ENCODE measurements at places on chromosomes 1 and 21. TPM values are rescaled to one million over a fixed set of nuclear protein-coding genes. Genes with fewer than 3 reads are reported as not detected.

- H3K4me1 ChIP-seq = no peaks in the 10 kb centered on the region
- no peak for DNase-seq
- H3K27me3 ChIP-seq = peaks cover 63% of the 10 kb centered on the region
- H3K4me3 ChIP-seq = no peak overlapping the region
Measured at GRCh38 chr1:112744009-112744578, 29.0 kb upstream of the PPM1J start.

GRCh38 chr1:198176179-198176578 lies 19.4 kb downstream of the NEK7 start:
- H3K4me1 ChIP-seq = peaks cover 37% of the 10 kb centered on the region
- H3K4me3 ChIP-seq = no peak overlapping the region
- H3K27me3 ChIP-seq = no peaks in the 10 kb centered on the region
- H3K36me3 ChIP-seq = no peaks in the 10 kb centered on the region
- H3K27ac ChIP-seq = peak overlapping the region; percentile 18

DNA sequence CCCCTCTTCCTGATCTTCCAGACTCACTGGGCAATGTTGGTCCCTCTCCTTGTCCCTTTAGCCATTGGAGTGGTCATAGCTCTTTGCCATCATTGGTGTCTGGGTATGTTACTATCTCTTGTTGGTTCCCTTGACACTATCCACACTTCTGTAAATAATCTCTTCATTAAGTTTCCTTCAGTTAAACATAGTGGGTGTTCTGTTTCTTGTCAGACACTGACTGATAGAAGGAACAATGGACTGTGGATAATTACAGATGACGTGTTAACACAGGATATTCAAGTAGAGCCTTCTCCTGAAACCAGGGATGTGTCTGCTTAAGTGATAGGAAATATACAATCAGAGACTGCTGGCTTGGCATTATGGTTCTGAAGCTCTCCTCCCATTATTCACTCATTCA lies 458.3 kb upstream of the USP24 start:
- no peak for DNase-seq
- no peak overlapping the region for H3K4me3 ChIP-seq
- H3K4me1 ChIP-seq = peaks cover 2% of the 10 kb centered on the region
- H3K27ac ChIP-seq = no peak overlapping the region
- H3K36me3 ChIP-seq = no peaks in the 10 kb centered on the region
- no peaks in the 10 kb centered on the region for H3K27me3 ChIP-seq

Gene VWA5B1
- 0.19 TPM for total RNA-seq

DNA sequence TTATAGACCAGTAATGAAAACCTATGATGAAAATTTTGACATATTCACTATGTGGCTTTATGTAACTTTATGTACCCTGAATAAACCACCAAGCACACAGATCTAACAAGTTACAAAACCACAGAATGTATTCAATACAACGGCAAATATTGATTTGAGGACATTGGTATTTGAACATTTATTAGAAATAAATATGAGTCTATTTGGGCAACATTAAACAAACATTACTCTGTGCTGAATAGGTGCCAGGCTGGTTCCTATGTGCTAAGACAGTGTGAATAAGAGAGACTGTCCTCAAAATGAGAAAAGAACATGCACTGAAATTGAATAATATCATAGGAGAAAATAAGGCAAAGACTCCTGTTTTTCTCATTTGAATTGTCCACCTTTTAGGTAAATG lies 1341.2 kb downstream of the PLA2G4A start:
- H3K4me1 ChIP-seq = peaks cover 3% of the 10 kb centered on the region
- no peaks in the 10 kb centered on the region for H3K27me3 ChIP-seq
- H3K27ac ChIP-seq = no peak overlapping the region

DNA sequence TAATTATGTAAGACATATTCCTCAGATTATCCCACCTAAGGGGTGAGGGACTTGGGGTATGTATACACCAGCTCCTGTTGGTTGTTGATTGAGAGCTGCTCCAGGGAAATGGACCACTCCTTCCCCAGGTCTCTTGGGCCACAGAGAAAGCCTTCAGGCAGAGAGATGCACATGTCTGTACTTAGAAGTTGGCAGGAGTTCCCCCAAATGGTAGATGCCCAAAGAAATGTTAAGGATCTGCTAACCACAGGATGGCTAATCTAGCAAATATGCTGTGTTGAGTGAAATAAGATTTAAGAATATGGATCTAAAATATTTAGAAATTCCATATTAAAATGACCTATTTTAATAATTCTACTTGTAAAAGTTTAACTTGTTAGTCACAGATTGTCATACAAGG lies 100.8 kb upstream of the DNAH14 start:
- H3K36me3 ChIP-seq = no peaks in the 10 kb centered on the region
- H3K4me3 ChIP-seq = no peak overlapping the region
- peaks cover 3% of the 10 kb centered on the region for H3K27me3 ChIP-seq
- no peaks in the 10 kb centered on the region for H3K4me1 ChIP-seq

DNA sequence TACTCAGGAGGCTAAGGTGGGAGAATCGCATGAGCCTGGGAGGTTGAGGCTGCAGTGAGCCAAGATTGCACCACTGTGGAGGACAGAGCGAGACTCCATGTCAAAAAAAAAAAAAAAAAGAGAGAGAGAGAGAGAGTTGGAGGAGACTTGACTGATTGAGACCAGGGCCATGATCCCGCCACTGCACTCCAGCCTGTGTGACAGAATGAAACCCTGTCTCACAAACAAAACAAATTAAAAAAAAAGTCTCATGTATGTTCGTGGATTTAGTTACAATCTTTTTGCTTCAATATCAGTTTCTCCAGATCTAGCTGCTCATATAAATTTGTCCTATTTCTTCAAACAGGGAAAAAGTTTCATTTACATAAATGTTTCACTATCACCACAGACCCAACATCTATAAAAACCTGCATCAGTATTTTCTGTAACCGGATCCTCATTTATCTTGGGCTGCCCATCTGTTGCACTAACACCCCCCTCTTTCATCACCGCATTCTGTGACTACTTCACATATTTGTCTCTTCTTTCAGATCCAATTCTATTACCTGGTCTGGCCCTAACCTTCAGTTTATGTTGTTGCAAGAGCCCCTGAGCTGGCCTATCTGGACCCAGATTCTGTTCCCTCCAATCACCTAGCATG lies 127.0 kb downstream of the GREM2 start:
- H3K27ac ChIP-seq = no peak overlapping the region
- no peaks in the 10 kb centered on the region for H3K36me3 ChIP-seq
- no peak for DNase-seq
- peaks cover 8% of the 10 kb centered on the region for H3K27me3 ChIP-seq
- H3K4me3 ChIP-seq = no peak overlapping the region

- no peak for DNase-seq
- H3K4me3 ChIP-seq = no peak overlapping the region
- no peak overlapping the region for H3K27ac ChIP-seq
- H3K36me3 ChIP-seq = no peaks in the 10 kb centered on the region
Measured at GRCh38 chr1:222009105-222009730, 267.3 kb upstream of the DUSP10 start.

DNA sequence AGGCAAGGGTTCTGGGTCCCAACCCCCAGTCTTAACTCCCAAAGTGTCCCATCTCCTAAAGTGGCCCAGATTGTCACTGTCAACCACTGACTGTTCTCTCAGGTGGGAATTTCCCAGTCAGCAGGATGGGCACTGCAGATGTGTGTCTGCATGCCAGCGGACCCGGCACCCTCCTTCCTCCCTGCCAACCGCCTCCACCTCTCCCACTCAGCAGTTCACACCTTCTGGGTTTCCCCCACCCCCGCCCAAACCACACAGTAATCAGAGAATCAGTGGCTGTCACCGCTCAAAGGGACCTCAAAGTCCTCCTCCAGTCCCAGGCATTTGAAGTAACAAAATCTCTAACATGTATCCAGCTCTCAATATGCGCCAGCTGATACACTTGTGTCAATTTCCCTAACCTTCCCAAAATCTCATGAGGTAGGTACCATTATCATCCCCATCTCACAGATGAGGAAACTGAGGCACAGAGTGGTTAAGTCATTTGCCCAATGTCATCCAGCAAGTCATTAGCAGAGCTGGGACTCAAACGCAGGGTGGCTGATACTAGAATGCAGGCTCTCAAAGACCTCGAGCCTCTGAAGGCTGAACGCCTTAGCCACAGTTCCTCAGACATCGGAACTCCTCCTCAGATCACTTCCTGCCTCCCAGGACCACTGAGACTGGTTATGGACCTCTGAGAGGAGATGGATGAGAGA lies 4.8 kb downstream of the RUNX3 start:
- H3K4me1 ChIP-seq = no peaks in the 10 kb centered on the region
- H3K27me3 ChIP-seq = peaks cover 71% of the 10 kb centered on the region
- DNase-seq = no peak

GRCh38 chr1:206719169-206719839 lies 34.6 kb downstream of the MAPKAPK2 start:
- no peaks in the 10 kb centered on the region for H3K27me3 ChIP-seq
- no peaks in the 10 kb centered on the region for H3K36me3 ChIP-seq
- H3K4me1 ChIP-seq = peaks cover 12% of the 10 kb centered on the region

Gene GJA9
- not detected for total RNA-seq

Gene S100A8
- not detected for total RNA-seq

Measured in progenitor cell of endocrine pancreas (in vitro differentiated cells).